Upper lobe of left lung (tissue), 6 donors: ENCODE measurements at places on chromosomes 11 and 22. TPM values are rescaled to one million over a fixed set of nuclear protein-coding genes. Genes with fewer than 3 reads are reported as not detected.
A peak's percentile ranks its signal among the peaks of the same experiment; 100 is the strongest.

Gene CATSPERZ
- total RNA-seq: 0.57 TPM

Gene KCNK4
- total RNA-seq: 0.17 TPM

GRCh38 chr22:32079130-32080089 lies 36.3 kb downstream of the SLC5A1 start:
- no peak overlapping the region for H3K27ac ChIP-seq
- H3K4me3 ChIP-seq: no peak overlapping the region
- no peaks in the 10 kb centered on the region for H3K36me3 ChIP-seq
- no peaks in the 10 kb centered on the region for H3K4me1 ChIP-seq
- DNase-seq: no peak

Gene GGTLC3
- total RNA-seq: not detected

DNA sequence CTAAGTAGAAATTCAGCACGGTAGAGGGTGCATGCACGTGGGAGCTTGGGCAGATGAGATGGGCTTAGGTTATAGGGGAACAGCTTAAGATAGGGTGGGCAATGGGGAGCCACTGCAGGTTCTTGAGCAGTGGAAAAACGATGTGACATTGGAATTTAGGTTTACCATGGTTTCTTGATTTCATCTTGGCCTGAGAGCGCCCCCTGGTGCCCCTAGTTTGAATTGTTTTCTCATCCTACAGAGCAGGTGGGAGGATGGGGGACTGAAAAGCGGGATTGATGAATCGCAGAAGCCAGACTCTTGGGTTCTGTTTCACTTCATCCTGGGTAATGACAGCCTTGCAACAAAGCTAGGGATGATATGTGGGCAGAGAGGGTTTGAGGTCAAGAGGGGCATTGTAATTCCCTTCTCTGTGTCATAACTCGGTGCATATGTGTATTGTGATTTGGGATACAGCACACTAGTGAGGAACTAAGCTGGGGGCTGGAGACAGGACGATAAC lies 6.7 kb upstream of the MCAM start:
- no peaks in the 10 kb centered on the region for H3K36me3 ChIP-seq
- no peak overlapping the region for H3K4me3 ChIP-seq
- peaks cover 27% of the 10 kb centered on the region for H3K4me1 ChIP-seq

DNA sequence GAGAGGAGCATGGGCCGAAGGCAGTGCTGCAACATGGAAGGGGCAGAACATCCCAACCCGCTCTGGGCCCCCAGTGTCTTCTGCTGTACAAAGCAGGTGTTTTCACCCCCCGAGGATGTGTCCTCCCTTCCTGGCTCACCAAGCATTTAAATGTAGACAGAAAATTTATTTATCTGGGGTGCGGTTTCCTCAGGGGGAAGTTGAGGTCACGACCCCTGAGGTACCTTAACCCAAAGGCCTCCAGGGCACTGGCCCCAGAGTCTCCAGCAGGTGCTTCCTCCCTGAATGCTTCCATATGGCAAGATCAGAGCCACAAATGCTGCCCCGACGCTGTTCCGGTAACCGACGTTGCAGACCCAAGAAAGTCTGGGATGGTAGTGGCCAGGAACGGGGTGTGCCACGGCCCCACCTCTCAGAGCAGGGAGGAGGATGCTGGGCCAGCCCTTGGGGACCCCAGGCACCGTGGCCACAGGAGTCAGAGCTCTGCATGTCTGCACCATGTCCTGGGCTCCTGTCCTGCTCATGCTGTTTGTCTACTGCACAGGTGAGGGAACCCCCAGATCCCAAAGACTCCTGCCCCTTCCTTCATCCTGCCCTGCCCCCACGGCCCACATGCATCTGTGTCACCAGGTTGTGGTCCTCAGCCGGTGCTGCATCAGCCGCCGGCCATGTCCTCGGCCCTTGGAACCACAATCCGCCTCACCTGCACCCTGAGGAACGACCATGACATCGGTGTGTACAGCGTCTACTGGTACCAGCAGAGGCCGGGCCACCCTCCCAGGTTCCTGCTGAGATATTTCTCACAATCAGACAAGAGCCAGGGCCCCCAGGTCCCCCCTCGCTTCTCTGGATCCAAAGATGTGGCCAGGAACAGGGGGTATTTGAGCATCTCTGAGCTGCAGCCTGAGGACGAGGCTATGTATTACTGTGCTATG lies at the start of gene VPREB1:
TSS of gene VPREB1 (plus strand) at position 471 of the 935 bp plus-strand sequence. CDS start at position 499, 28 bp downstream.
- no peaks in the 10 kb centered on the region for H3K36me3 ChIP-seq
- no peak within 1 kb of the TSS for H3K4me3 ChIP-seq
- H3K4me1 ChIP-seq: no peaks in the 10 kb centered on the region
- H3K27me3 ChIP-seq: no peaks in the 10 kb centered on the region
- no peak within 1 kb of the TSS for H3K27ac ChIP-seq
- DNase-seq: no peak

- no peak overlapping the region for H3K27ac ChIP-seq
- no peaks in the 10 kb centered on the region for H3K27me3 ChIP-seq
- no peaks in the 10 kb centered on the region for H3K36me3 ChIP-seq
- peaks cover 31% of the 10 kb centered on the region for H3K4me1 ChIP-seq
These were observed 18.0 kb downstream of the TBC1D22A start for GRCh38 chr22:46780453-46780852.

DNA sequence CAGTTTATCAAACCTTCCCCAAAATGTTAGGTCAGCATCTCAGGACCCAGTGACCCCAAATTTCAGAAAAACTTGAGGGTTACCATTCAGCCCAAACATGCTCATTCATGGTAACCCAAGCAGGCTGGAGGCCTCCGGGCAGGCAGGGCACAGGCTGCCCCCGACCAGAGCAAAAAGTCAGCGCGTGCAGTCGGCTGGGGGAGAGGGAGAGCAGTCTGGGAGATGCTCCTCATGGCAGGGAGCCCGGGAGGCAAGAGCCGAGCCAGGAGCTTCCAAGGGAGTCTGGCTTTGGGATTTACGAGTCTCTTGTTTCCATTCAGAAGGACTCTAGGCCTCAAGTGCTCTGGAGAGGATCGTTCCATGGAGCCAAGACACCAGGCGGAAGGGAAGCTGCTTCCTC lies 45.7 kb downstream of the RPUSD4 start:
- H3K27me3 ChIP-seq: no peaks in the 10 kb centered on the region
- H3K36me3 ChIP-seq: no peaks in the 10 kb centered on the region
- H3K4me1 ChIP-seq: no peaks in the 10 kb centered on the region
- H3K27ac ChIP-seq: no peak overlapping the region
- no peak overlapping the region for H3K4me3 ChIP-seq

DNA sequence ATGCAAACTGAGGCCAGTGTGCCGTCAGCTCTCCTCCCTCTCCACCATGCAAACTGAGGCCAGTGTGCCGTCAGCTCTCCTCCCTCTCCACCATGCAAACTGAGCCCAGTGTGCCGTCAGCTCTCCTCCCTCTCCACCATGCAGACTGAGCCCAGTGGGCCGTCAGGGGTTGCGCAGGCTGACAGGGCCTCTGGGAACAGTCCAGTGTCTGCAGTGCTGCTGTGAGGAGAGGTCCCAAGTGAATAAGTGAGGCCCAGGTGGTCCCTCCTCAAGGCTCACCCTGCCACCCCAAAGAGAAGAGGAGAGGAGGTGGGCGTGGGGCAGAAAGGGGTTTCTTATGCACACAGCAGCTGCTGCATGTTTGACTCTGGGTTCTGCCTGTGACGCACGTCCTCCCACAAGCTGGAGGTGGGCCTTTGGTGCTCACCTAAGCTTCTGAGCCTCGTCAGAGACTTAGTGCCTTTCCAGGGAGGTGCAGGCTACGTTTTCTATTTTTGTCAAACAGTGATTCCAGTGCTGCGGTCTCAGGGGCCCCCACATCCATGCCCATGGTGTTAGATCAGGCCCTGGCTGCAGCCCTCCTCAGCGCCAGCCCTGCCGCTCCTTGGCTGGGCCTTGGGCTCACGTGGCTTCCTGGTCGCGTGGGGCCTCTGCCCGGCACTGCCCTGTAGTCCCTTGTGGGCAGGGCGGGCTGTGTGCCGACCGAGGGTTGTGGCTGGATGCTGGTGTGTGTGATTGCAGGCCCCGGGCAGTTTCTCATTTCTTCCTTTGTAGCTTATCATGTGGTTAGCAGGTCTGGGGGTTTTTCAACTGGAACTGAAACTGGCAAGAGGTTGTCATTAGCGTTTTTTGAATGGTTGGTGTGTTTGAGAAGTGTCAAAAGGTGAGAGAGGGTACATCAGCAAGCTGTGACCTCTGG lies 7.1 kb downstream of the TPCN2 start:
- H3K27ac ChIP-seq: no peak overlapping the region
- peak; percentile 87 for DNase-seq
- H3K36me3 ChIP-seq: peaks cover 26% of the 10 kb centered on the region

- peak within 1 kb of the TSS; percentile 79 for H3K27ac ChIP-seq
- H3K4me3 ChIP-seq: peak within 1 kb of the TSS; percentile 37
These were observed at the start of gene AQP11 for GRCh38 chr11:77589521-77590193. TSS of gene AQP11 (plus strand) at chr11:77589953. CDS start at chr11:77589993, 40 bp downstream.

- no peaks in the 10 kb centered on the region for H3K4me1 ChIP-seq
- no peak overlapping the region for H3K4me3 ChIP-seq
- H3K27me3 ChIP-seq: no peaks in the 10 kb centered on the region
- no peak for DNase-seq
- H3K27ac ChIP-seq: no peak overlapping the region
These were observed 24.7 kb downstream of the NCF4 start for GRCh38 chr22:36885474-36885873.

DNA sequence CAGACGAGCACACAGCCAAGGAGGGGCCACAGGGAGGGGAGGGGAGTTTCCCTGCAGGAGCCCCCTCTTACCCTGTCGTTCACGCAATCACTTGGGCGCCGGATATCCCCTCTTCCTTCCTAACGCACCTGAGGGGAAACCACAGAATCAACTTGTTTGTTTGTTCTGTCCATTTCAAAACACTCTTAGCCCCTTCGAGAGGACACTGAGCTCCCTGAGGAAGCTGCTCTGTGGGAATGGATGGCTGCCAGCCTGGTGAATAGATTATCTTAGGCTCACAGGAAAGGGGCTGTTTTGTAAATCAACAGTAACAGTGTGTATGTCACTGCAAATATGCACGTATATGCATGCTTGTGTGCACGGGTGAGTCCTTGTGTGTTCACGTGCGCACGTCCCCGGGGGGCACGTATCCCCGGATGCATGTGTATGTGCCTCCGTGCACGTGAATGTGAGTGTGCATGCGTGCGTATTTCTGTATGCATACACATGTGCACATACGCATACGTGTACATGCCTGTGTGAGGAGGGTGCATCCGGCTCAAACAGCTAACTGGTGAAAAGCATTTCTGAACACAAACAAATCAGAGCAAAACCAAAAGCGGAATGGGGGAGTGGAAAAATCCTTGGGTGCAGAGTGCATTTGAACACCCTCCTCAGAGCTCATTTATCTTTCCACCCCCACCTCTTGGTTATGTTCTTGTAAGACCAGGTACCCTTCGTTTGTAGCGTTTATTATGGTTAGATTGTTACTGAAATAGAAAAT lies 7.2 kb downstream of the ARSA start:
- H3K27ac ChIP-seq: peak overlapping the region; percentile 12
- no peaks in the 10 kb centered on the region for H3K36me3 ChIP-seq
- peaks cover 27% of the 10 kb centered on the region for H3K4me1 ChIP-seq
- no peaks in the 10 kb centered on the region for H3K27me3 ChIP-seq
- peak; percentile 39 for DNase-seq
- peak overlapping the region; percentile 40 for H3K4me3 ChIP-seq

Gene C11orf86
- total RNA-seq: not detected

Gene ASCL2
- not detected for total RNA-seq

DNA sequence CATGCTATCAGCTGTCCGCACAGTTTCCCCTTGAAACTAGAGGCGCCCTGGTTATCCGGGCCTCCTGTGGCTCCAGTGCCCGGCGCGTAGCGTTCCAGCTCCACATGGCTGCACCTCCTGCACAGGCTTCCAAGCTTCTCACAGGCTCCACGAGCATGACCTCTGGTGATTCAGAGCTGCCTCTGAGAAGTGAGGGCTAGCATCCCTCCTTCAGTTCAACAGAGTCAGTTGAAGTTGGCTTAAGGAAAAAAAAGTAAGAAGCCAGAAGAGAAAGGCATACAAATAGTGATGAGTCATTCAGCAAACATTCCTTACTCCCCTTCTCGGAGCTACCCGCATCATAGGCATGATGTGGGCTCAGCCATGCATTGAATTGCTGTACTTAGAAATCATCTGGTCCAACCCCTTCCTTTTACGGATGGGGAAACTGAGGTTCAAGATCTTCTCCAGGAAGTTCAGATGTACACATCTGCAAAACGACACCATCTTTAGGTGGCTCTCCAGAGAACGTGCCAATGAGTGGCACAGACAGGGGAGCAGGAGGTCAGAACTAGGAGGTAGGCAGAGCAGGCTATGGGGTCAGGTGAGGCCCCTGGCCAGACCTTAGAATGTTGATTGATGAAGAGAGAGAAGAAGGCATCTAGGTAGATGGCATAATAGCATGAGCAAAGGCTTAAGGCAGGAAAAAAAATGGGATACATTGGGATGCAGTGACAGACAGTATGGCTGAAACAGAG lies 216.3 kb upstream of the TBCEL start:
- H3K27me3 ChIP-seq: no peaks in the 10 kb centered on the region
- H3K27ac ChIP-seq: no peak overlapping the region
- H3K4me3 ChIP-seq: no peak overlapping the region
- no peaks in the 10 kb centered on the region for H3K36me3 ChIP-seq
- H3K4me1 ChIP-seq: no peaks in the 10 kb centered on the region

Gene B3GAT1
- total RNA-seq: under 0.01 TPM
